ENCODE measurements at places on chromosomes 2 and 18.

GRCh38 chr2:39512941-39513340 lies 75.9 kb upstream of the MAP4K3 start:
- no peak for DNase-seq

DNA sequence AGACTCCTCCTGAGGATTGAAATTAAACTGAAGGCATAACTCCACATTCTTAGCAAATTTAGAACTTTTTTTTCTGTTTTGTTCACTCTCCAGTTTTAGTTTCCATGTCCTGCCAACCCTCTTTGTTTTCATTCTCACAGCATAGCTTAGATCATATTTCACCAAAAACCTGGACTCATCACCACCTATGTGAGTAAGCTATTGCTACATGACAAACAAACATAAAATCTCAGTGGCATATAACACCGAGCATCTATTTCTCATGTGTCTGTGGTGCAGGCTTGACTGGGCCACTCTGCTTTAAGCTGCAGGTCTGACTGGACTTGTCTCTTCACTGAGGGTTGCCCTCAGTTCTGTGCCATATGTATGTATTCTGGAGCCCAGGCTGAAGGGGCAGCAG lies 385.2 kb downstream of the ARHGAP15 start:
- no peak for DNase-seq

GRCh38 chr2:159126432-159127022 lies 158.1 kb downstream of the TANC1 start:
- DNase-seq, result no peak

DNA sequence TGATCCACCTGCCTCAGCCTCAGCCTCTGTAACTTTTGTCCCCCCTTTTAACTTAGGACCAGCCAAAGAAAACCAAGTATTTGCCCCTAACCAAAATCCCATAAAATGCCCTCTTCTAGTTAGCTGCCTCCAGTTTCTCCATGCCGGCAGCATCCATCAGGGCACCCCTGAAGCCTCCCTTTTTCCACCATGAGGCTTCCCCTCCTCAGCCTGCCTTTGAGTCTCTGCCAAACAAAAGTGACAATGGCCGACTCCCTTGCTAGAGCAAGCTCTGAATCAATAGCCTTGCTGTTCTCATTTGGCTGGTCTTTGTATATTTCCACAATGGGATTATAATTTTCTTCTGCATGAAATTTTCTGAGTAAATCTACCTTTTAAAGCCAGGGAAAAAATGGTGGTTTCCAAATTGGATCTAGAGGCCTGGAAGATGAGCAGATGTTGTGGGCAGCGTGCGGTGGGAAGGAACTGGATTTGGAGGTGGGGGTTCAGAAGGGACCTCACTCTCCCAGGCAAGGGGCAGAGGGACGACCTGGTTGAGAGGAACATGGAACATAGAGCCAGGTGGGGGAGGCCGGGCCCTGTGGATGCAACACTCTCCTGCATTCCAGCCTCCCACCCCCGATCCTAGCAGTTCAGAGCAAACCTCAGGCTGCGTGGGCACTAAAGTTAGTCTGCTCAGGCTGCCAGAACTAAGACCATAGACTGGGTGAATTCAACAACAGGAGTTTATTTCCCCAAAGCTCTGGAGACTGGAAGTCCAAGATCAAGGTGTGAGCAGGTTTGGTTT lies 80.6 kb downstream of the HS6ST1 start:
- DNase-seq, result no peak

DNA sequence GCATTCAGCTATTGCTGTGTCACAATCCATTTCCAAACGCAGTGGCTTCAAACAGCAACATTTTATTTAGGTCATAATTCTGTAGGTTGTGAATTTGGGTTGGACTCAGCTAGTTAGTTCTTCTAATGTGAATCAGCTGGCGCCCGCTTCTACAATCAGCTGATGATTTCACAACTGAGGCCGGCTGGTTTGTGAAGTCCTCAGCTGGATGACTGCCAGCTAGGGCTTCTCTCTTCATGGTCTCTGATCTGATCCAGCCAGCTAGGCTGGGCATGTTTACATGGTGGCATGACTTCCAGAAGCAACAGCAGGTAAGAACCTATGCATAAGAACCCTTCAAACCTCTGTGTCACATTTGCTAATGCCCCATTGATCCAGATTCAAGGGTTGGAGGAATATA lies 172.0 kb downstream of the SLC4A10 start:
- DNase-seq, result no peak

DNA sequence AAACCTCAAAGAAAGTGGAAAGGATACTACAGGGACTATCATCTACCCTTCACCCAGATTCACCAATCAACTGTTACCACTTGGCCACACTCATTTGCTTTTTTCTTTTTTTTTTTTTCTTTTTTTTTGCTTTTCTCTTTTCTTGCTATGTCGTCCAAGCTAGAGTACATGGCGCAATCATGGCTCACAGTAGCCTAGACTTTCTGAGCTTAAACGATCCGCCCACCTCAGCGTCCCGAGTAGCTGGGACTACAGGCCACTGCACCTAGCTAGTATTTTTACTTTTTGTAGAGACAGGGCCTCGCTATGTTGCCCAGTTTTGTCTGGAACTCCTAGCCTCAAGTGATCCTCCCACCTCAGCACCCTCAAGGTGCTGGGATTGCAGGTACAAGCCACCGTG lies 24.0 kb downstream of the BIN1 start:
- no peak for DNase-seq
